CD4-positive, alpha-beta memory T cell (primary cell): ENCODE measurements at places on chromosomes 5 and 9.

GRCh38 chr5:40365342-40366330 is 314.1 kb upstream of the PTGER4 start:
- no peak for DNase-seq

GRCh38 chr5:5658226-5658625 is 235.7 kb downstream of the ICE1 start:
- no peak for DNase-seq

GRCh38 chr5:50975840-50976239 is 309.4 kb downstream of the PARP8 start:
- DNase-seq, result no peak

- DNase-seq, result no peak
Observed at GRCh38 chr5:96572864-96573512, 89.2 kb upstream of the CAST start.

DNA sequence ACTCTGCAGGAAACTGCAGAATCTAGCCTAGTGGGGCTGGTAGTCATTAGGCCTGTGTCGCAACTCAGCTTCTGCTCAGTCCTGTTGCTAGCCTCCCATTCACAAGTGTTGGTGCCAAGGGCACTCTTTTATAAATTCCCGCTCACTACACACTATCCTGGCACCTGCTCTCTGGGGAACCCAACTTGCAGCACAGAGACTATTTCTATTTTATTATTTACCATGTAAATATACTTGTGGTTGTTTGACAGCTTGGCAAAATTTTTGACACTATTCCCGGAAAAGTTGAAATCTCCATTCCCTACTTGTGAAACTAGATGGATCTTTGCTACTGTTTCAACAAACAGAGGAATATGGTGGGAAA is 20.4 kb upstream of the SMC2 start:
- no peak for DNase-seq

DNA sequence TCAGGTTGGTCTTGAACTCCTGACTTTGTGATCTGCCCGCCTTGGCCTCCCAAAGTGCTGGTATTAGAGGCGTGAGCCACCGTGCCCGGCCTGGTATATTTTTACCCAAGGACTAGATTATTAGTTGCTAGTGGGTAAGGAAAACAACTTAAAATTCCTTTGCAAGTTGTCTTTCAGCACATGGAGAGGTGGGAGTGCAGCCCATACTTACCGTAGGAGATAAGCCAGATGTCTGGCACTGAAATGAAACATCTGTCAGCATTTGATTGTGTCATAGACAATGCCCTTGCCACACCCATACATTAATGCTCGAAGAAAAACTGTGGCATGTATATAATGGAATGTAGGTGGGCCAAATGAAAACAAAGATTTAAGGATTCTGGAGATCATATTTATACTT is 36.6 kb upstream of the ANKH start:
- DNase-seq, result no peak
